ENCODE measurements at places on chromosomes 11 and 22.

DNA sequence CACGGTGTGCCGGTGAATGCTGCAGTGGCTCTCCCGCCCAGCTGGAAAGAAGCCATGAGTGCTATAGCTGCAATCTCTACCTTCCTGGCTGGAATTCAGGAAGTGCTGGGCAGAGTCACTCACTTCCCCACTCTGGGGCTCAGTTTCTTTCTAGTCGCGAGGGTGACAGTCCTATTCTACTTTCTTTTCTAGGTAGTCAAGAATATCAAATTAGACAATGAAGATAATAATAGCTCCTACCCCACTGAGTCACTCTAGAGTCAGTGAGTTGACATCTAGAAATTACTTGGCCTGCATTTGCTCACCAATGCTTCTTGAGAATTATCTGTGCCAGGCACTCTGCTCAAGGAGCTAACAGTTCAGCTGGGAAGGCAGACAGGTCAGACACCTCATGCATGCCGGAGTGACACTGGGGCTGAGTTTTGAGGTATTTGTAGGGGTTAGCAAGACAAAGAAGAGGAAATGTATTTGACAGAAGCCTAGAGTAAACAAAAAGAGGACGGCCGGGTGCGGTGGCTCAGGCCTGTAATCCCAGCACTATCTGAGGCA, 3.2 kb downstream of the CENPM start:
- DNase-seq, result no peak

- DNase-seq, result no peak
Observed at GRCh38 chr11:130436171-130436570, 7.8 kb upstream of the ADAMTS8 start.

DNA sequence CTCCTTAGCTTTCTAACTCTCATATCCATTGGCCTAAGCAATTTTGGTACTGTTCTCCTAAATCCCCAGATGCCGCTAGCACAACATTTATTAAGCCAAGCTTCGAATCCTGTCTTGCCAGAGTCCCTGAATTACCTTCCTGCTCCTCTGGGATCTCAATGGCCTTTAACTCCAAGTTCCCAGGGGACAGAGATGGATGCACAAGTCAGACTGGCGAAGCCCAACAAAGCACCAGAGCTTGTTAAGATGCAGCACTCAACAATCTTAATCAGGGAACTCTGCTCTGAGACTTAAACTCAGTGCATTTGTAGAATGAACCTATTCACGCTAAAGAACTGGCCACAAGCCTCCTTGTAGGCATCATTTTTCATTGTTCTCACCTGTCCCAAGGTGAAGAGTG, 9.4 kb downstream of the GALNT18 start:
- DNase-seq, result no peak

GRCh38 chr11:27496461-27496860, 10.1 kb downstream of the LIN7C start:
- DNase-seq, result no peak

DNA sequence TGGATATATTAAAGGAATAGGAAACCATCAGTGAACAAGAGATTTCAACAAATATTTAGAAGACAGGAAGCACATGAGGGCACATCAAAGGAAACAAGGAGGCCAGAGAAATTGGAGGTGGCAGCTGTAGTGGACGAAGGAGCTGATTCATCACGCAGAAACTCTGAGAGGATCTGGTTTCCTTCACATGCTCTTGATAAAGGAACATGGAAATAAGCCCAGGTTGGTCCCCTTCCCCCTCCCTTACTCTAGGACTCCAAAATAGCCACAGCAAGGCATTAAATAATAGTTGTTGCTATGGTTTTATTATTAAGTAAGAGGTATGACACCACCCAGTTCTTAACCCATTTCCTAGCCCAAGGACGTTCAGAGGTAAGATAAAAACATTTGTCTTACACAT, 11.3 kb downstream of the IZUMO1R start:
- no peak for DNase-seq

- DNase-seq, result no peak
Observed at GRCh38 chr11:106132582-106133354, 55.3 kb downstream of the AASDHPPT start.

DNA sequence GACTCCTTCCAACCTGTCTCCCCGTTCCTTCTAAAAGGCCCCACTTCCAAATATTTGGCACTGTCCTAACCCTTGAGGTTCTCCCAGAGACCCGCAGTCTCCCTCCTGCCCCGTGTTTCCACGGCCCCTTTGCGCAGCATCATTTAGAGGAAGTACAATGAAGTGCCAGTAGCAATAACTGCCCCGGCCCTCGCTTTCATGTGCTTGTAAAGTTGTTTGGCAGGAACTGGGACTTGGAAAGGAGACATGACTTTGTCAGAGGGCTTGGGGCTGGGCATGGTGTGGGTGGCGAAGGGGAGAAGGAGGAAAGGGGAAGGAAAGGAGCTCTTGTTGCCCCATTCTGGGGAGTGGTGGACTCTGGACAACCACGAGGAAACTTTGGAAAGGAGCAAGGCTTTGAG, 2.6 kb downstream of the CD44 start:
- DNase-seq, result no peak

- no peak for DNase-seq
Observed at GRCh38 chr11:61599968-61600710, 19.3 kb upstream of the SYT7 start.

DNA sequence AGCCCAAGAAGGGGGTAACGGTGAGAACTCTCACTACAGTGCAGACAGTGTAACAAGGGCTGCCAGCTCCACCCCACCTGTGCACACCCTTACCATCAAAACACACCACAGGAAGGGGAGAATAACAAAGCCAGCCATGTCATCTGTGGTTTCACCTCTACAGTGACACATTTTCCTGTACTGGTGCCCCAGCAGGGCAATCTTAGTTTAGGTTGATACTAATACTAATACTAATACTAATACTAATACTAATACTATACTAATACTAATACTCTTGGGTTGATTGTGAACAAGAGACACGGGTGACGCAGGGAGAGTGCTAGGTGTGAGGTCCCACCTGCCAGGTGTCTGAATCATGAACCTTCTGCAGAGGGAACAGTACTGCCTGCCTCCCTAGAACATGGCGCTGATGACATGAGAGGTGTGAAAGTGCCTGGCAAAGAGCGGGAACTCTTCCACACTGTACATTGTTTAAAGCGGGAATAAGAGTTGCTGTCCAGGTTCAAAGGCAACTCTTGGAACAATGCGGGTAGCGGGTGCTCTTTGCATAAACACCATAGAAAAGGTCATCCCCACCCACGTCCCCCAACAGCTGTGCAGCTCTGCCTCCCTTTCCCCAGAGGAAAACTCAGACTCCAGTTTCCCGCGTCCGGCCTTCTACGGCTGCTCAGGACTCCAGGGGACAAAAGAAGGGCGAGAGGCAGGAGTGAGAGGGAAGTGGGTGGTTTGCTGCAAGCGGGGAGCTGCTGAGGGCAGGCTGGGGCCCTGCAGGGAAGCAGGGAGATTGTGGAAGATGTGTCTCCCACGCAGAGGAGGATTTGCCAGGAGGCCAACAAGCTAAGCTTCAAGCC, 25.0 kb upstream of the TMPRSS4 start:
- DNase-seq, result no peak

- no peak for DNase-seq
Observed at GRCh38 chr22:23892130-23892529, 2.1 kb upstream of the MIF start.

DNA sequence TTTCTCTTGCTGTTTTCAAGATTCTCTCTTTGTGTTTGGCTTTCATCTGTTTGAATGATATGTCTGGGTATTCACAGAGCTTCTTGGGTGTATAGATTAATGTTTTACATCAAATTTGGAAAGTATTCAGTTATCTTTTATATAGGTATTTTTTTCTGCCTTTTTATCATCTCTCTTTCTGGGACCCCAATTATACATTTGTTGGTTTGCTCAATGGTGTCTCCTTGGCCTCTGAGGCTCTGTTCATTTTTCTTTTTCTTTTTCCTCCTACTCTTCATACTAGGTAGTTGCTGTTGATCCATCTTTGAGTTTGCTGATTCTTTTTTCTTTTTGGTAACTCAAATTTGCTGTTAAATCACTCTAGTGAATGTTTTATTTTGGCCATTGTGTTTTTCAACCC, 14.3 kb downstream of the PLAAT5 start:
- DNase-seq, result no peak

DNA sequence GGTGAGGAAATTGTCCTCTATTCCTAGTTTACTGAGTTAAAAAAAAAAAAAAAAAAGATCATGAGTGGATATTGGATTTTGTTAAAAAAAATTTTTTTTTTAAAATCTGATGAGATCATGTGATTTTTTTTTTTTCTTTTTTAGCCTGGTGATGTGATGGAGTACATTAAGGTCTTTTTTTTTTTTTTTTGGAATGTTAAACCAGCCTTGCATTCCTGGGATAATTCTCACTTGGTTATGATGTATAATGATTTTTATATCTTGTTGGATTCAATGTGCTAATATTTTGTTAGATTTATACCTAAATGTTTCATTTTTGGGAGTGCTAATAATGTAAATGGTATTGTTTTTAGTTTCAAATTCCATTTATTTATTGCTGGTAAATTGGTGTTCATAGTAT, 43.3 kb downstream of the DDX10 start:
- no peak for DNase-seq

- DNase-seq, result no peak
Observed at GRCh38 chr11:46336563-46337180, 10.6 kb upstream of the DGKZ start.

DNA sequence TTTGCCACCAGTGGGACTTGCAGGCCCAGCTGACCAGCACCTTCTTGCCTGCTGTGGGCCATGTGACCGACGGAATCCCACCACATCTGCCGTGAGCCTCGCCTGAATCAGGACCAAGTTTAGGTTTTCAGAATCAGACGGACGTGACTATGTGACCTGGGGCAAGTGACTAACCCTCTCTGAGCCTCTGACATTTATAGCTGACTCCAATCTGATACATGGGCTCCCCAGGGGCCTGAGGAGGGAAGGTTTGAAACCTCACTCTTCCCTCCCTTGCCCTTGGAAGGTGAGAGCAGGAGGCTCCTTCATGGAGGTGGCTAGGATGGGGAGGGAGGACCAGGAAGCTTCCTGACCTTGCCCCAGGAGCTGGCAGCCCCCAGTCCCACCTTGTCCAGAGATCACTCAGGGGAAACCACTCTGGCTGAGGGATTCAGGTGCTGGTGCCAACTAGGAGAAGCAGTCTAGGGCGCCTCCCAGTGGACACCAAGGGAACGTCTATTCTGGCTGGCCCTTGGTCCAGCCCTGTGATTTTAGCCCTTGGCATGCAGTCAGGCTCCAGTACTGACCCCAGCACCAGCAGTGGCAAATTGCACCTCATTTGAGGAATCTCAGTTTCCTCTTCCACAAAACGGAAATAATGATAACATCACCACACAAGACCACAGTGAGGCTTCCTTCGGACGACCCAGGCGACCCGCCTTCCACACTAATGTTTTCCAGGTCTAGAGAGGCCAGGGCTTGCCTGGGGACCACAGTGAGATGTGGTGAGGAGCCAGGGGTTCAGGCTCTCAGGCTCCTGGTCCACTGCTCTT, 47.2 kb upstream of the SYT7 start:
- no peak for DNase-seq
